Activated T-cell treated with anti-CD3 and anti-CD28 coated beads, Interleukin-2, amount 50 U/mL, for 24 hours (primary cell): ENCODE measurements at places on chromosomes 5 and 9.
A peak's percentile ranks its signal among the peaks of the same experiment; 100 is the strongest.

DNA sequence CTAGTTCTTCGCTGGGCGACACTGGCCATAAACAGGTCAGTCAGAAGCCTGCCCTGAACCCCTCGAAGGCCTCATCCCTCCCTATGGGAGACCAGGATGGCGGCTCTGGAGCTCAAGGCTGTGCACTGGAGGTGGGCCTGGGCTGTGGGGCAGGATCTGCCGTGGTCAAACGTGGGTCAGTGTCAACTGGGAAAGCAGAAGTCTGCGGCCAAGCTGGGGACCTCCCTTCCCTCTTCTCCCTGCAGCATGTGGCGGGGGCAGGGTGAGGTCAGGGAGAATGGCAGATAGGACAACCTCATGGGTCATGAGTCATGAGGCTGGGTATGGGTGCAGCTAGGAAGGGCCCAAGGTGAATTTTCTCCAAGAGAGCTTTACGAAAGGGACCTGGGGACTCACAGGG lies 132.9 kb downstream of the RXRA start:
- H3K36me3 ChIP-seq, result no peaks in the 10 kb centered on the region
- no peaks in the 10 kb centered on the region for H3K27me3 ChIP-seq
- no peak for DNase-seq
- H3K4me1 ChIP-seq, result peaks cover 19% of the 10 kb centered on the region

- peak overlapping the region; percentile 85 for H3K27ac ChIP-seq
- H3K4me1 ChIP-seq, result peaks cover 17% of the 10 kb centered on the region
- no peaks in the 10 kb centered on the region for H3K27me3 ChIP-seq
- DNase-seq, result no peak
- peaks cover 50% of the 10 kb centered on the region for H3K36me3 ChIP-seq
Observed at GRCh38 chr9:123111427-123112014, 78.1 kb downstream of the GPR21 start.

DNA sequence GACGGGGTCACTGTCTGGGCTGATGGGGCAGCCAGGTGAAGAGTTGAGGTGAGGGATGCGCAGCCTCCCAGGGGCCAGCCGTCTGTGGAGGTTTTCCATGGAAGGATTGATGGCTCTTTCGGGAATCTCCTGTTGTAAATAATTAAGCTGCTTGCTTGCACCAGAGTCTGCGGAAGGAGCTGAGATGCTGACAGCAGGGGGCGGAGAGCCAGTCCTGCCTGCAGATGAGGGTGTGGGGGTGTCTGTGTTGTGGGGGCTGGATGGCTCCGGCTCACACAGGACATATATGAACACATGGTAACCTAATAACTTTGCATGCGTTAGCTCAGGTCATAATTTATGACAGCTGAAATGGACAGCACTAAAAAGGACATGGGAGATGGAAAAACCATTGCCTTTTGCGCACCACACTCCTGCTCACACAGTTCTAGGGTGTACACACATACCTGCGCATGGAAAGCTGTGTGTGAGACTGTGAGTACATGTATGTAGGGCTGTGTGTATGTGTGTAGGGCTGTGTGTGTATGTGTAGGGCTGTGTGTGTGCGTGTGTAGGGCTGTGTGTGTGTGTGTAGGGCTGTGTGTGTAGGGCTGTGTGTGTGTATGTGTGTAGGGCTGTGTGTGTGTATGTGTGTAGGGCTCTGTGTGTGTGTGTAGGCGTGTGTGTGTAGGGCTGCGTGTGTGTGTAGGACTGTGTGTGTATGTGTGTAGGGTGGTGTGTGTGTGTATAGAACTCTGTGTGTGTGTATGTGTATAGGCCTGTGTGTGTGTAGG lies 36.8 kb upstream of the SEMA4D start:
- H3K4me1 ChIP-seq, result peaks cover 96% of the 10 kb centered on the region
- peak overlapping the region; percentile 95 for H3K27ac ChIP-seq
- peak; percentile 37 for DNase-seq
- no peak overlapping the region for H3K4me3 ChIP-seq
- H3K27me3 ChIP-seq, result no peaks in the 10 kb centered on the region

DNA sequence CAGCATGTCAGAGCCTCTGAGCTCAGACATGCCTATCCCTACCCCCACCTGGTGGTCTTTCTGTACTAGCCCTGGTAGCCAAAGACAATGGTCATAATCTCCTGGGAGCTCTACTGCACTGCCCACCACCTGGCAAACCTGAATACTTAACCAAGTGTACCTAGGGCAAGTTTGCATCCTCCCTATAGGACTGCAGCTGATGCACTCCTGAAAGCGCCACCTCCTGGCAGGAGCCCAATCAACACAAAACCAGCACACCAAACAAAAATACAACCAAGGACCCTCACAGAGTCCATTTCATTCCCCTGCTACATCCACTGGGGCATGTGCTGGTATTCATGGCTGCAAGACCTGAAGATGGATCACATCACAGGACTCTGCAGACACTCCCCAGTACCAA lies 14.8 kb upstream of the FAM174A start:
- no peak overlapping the region for H3K4me3 ChIP-seq
- peaks cover 3% of the 10 kb centered on the region for H3K4me1 ChIP-seq
- no peaks in the 10 kb centered on the region for H3K36me3 ChIP-seq
- H3K27ac ChIP-seq, result no peak overlapping the region
- DNase-seq, result no peak

DNA sequence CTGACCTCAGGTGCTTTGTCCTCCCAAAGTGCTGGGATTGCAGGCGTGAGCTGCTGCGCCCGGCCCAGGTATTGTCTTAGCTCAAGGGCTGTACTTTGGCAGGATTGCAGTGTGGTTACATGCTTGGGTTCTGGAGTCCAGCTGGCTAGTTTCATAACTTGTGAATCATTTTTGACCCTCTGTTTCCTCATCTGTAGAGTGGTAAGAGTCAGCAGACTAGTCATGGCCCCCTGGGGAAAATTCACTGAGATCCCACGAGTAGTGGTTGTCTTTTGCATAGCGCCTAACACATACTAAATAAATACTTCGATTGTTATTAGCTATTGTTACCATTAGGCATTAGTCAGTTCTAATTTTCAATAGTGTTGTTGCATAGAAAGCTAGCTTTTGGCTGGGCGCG lies 14.3 kb downstream of the PTPA start:
- no peaks in the 10 kb centered on the region for H3K4me1 ChIP-seq
- peaks cover 72% of the 10 kb centered on the region for H3K36me3 ChIP-seq
- H3K27ac ChIP-seq, result no peak overlapping the region
- H3K4me3 ChIP-seq, result no peak overlapping the region

GRCh38 chr5:126129431-126129830 lies 293.8 kb upstream of the GRAMD2B start:
- no peak overlapping the region for H3K4me3 ChIP-seq
- no peaks in the 10 kb centered on the region for H3K27me3 ChIP-seq
- no peaks in the 10 kb centered on the region for H3K4me1 ChIP-seq
- DNase-seq, result no peak
- H3K36me3 ChIP-seq, result no peaks in the 10 kb centered on the region

- H3K4me1 ChIP-seq, result peaks cover 10% of the 10 kb centered on the region
- H3K36me3 ChIP-seq, result no peaks in the 10 kb centered on the region
- H3K27me3 ChIP-seq, result peaks cover 31% of the 10 kb centered on the region
- H3K27ac ChIP-seq, result no peak overlapping the region
- DNase-seq, result no peak
Observed at GRCh38 chr9:129442803-129443511, 177.9 kb downstream of the C9orf50 start.

DNA sequence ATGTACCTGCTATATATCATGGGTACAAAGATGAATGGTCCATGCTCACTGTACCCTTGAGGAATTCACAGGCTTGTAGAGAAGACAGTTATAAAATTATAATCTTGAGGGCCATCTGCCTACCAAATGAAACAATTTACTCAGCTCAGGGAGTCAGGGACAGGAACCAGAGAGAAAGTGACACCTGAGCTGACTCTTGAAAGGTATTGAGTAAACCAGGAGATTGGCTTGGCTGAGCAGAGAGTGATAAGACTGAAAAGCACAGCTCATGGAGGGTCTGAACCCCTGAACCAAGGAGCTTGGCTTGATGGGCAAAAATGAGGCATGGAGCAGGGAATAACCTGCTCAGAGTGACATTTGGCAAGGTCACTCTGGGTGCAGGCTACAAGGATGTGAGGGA lies 147.3 kb downstream of the FAM114A2 start:
- no peaks in the 10 kb centered on the region for H3K27me3 ChIP-seq
- H3K27ac ChIP-seq, result no peak overlapping the region

GRCh38 chr5:137086342-137086741 lies 412.8 kb downstream of the SPOCK1 start:
- H3K27me3 ChIP-seq, result no peaks in the 10 kb centered on the region
- H3K4me3 ChIP-seq, result no peak overlapping the region
- DNase-seq, result no peak
- no peaks in the 10 kb centered on the region for H3K4me1 ChIP-seq

GRCh38 chr5:145681686-145682085 lies 153.5 kb downstream of the PRELID2 start:
- DNase-seq, result no peak
- no peak overlapping the region for H3K4me3 ChIP-seq
- H3K36me3 ChIP-seq, result no peaks in the 10 kb centered on the region
- H3K27ac ChIP-seq, result no peak overlapping the region

DNA sequence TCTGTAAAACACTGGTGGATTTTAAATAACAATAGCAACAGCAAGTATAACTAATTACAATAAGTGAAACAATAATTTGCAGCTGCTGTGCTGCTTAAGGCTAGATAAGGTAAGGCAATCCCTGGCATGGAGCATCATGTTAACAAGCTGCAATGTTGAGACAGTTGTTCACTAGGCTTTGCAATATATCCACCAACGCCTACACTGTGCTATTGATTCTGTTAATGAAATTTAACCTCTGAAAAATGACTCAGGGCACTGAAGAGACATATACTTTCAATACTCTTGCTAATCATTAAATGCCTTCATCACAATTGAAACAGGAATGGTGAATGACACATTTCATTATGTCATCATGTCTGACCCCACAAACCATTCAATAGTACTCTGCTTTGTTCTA lies 255.0 kb downstream of the EFNA5 start:
- H3K27ac ChIP-seq, result no peak overlapping the region
- H3K4me3 ChIP-seq, result no peak overlapping the region
- no peaks in the 10 kb centered on the region for H3K4me1 ChIP-seq
- peaks cover 8% of the 10 kb centered on the region for H3K27me3 ChIP-seq
- no peak for DNase-seq

DNA sequence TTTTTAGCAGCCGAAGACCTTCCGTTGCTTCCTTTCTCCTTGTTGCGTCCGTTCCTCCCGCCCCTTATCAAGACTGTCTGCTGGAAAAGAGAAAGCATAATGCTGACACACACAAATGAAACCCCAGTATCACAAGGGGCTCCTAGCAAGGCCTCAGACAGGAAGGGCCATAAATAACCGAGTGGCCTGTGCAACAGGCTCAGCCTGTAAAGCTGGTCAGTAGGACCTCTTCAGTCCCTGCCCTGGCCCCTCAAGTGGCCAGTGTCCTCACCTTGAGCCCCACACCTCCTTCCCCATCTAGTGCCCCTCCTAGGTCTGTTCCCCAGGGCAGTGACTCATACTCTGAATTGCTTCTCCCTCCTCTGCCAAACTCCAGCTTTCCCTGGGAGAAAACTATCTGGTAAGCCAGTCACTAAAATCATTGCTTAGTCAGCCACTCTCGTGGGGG lies 174.6 kb upstream of the IL12B start:
- no peak overlapping the region for H3K4me3 ChIP-seq
- no peaks in the 10 kb centered on the region for H3K27me3 ChIP-seq
- H3K4me1 ChIP-seq, result no peaks in the 10 kb centered on the region
- H3K36me3 ChIP-seq, result no peaks in the 10 kb centered on the region
- no peak for DNase-seq

GRCh38 chr9:6525326-6526045 lies 112.5 kb downstream of the UHRF2 start:
- H3K4me1 ChIP-seq, result no peaks in the 10 kb centered on the region
- DNase-seq, result no peak
- H3K4me3 ChIP-seq, result no peak overlapping the region

GRCh38 chr5:138722544-138723177 lies 30.6 kb upstream of the CTNNA1 start:
- peaks cover 49% of the 10 kb centered on the region for H3K27me3 ChIP-seq
- H3K4me3 ChIP-seq, result no peak overlapping the region
- peaks cover 23% of the 10 kb centered on the region for H3K4me1 ChIP-seq
- H3K27ac ChIP-seq, result no peak overlapping the region

DNA sequence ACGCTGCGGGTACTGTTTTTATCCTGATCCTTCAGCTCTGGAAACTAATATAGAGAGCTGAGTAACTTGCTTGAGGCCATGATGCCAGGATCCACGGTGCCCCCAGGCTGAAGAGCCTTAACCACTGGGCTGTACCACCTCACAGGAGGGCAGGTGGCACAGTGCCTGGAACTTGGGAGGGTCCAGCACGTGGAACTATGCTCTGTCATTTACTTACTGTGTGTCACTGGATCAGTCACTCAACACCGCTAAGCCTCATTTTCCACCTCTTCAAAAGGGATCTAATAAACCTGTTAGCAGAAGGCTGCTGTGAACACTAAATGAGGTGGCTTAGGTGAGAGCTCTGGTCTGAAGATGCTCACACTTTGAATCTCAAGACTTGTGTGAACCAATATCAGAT lies 29.6 kb downstream of the KCNIP1 start:
- no peaks in the 10 kb centered on the region for H3K36me3 ChIP-seq
- no peak overlapping the region for H3K27ac ChIP-seq
- H3K4me3 ChIP-seq, result no peak overlapping the region
- H3K27me3 ChIP-seq, result peaks cover 36% of the 10 kb centered on the region

DNA sequence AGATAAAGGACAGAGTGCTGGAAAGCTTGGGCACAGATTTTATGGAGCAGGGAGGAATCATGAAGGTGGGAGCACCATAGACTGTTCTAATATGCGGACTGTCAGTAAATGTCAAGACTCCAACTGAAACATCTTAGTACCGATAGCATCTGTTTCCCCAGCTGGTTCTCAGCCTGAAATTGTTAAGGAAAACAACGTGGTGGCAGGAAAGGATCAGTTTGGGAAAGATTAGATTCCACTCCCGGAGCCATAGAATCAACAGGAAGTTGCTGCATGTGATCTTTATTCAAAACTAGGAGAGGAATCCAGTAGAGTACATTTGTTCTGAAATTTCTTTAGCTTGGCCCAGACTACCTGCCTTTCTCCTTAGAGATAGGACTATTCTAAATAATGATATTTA lies 559.1 kb downstream of the CSNK1G3 start:
- H3K4me1 ChIP-seq, result no peaks in the 10 kb centered on the region
- no peak overlapping the region for H3K27ac ChIP-seq
- no peaks in the 10 kb centered on the region for H3K27me3 ChIP-seq
- H3K4me3 ChIP-seq, result no peak overlapping the region

GRCh38 chr5:124456249-124456648 lies 290.2 kb downstream of the ZNF608 start:
- no peak for DNase-seq
- no peaks in the 10 kb centered on the region for H3K36me3 ChIP-seq
- H3K4me3 ChIP-seq, result no peak overlapping the region
- H3K27me3 ChIP-seq, result peaks cover 4% of the 10 kb centered on the region
- no peak overlapping the region for H3K27ac ChIP-seq
